AG10803 (cell line): ENCODE measurements at places on chromosomes 11 and 22.

- no peak for DNase-seq
Observed at GRCh38 chr22:19720150-19720827, 3.0 kb upstream of the GP1BB start.

GRCh38 chr11:113338730-113339129 is 24.3 kb downstream of the TTC12 start:
- no peak for DNase-seq

- DNase-seq: no peak
Observed at GRCh38 chr11:9689721-9690120, 25.8 kb downstream of the SWAP70 start.

- DNase-seq: peak; percentile 43
Observed at GRCh38 chr11:19954899-19955298, 205.4 kb downstream of the DBX1 start.

DNA sequence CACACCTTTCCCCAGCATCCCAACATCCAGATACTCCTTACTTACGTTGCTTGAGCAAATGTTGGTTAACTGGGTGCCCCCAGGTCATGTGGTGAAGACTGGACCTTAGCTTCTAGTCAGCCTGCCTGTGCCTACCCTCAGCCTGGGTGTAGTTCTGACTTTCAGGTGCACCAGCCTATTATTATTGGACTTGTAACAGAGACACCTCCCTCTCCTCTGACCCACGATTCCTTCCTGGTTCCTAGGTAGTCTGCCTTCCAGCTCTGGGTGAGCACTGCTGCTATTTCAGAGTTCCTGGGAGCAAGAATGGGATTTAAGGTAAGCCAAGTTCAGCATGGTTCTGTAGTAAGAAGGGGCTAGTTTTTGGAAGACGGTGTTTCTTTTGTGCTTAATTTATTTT is 138.2 kb downstream of the DSCAML1 start:
- no peak for DNase-seq

DNA sequence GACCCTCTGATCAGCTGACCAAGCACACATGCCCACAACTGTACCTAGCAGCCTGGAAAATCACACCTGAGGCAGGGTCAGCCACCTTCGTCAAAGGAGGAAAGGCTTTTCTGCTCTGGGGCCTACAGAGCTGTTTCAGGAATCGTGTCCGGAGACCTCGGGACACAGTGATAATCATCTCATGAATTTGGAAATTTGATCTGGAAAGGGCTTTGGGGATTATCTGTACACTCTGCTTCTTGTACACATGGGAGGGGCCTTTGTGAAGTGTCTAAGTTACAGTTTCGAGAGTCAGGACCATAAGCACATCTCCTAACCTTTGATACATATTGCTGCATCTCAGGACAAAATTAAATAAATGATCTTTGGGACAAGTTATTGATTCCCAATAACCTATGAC is 1421.2 kb upstream of the TENM4 start:
- DNase-seq: no peak

DNA sequence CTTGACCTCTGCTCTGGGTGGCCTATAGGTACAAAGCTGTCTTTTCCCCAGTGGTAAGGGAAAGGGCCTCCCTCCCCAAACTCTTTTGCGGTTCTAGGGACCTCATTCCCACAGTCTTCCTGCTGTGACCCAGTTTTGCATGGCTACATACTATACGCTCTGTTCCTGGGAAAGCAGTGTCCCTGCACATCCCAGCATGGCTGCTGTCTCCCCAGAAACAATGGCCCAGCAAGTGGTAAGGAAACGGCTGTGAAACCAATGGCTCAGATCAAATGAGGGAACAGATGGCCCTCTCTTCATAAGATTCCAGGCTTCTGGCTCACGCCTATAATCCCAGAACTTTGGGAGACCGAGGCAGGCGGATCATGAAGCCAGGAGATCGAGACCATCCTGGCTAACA is 41.1 kb downstream of the RPL27A start:
- no peak for DNase-seq

- peak; percentile 43 for DNase-seq
Observed at GRCh38 chr11:124669193-124669592, 4.3 kb downstream of the SIAE start.

DNA sequence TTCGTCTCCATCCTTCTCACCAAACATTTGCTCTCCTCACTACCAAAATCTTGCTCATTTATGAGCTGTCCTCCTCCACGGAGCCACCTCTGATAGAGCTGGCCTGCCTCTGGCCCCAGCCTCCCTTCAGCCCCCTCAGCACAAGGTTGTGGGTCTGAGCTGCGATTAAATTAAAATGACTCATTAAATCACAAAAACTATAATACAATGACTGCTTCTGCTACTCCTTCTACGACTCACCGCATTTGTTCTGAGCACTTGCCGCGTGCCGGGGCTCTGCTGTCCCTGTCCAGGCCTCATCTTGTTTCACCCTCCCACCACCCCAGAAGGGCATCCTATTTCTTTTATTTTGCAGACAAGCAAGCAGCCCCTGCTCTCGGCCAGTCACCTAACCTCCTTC is 49.2 kb upstream of the TIMP3 start:
- no peak for DNase-seq

DNA sequence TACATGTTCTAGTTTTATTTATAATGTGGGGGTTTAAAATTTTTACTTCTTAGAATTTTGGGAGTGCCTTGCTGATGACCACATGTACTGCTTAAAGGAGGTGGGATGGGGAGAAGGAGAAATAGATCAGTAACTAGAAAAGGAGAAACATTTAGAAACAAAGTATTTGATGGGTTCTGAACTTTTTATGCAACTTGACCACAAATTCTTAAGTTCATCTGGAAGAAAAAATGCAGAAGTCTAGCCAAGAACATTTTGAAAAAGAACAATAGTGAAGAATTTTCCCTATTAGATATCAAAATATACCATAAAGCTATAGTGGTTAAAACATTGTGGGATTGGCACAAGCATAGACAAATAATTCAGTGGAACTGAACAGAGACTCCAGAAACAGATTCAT is 73.3 kb upstream of the AMPD3 start:
- peak; percentile 95 for DNase-seq

- no peak for DNase-seq
Observed at GRCh38 chr11:36508743-36509142, 1.3 kb downstream of the TRAF6 start.

GRCh38 chr11:118606157-118606843 is 1.1 kb upstream of the PHLDB1 start:
- DNase-seq: no peak

DNA sequence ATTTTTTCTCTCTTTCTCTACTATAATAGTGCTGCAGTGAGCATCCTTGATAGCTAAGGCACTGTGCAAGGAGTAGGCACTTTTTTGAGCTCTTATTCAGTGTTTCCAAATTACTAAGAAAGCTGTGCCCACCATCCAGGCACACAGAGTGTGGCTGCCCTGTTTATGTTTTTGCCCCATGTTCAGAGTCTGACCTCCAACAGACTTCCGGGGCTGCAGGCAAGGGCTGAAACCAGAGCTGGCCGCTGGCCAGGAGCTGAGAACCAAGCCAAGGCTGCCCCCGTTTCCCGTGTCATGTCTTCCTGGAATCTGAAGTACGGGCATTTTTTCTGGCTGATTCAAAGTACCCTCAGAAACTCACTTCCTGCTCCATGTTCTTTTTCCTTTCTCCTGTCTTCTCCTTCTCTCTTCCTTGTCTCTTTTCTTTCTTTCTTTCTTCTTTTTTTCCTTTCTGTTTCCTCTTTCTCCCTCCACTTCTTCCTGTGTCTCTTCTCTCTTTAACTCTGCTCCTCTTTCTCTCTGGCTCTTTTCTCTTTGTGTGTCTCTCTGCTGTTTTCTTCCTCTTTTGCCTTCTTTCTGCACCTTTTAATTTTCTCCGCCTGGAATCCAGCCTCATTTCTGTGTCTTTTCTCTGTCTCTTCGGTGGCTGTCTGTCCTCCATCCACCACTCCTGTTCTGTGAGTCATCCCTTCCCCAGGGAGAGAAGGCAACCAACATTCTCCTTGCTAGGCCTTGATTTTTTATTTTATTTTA is 17.0 kb upstream of the KCTD14 start:
- DNase-seq: peak; percentile 88

DNA sequence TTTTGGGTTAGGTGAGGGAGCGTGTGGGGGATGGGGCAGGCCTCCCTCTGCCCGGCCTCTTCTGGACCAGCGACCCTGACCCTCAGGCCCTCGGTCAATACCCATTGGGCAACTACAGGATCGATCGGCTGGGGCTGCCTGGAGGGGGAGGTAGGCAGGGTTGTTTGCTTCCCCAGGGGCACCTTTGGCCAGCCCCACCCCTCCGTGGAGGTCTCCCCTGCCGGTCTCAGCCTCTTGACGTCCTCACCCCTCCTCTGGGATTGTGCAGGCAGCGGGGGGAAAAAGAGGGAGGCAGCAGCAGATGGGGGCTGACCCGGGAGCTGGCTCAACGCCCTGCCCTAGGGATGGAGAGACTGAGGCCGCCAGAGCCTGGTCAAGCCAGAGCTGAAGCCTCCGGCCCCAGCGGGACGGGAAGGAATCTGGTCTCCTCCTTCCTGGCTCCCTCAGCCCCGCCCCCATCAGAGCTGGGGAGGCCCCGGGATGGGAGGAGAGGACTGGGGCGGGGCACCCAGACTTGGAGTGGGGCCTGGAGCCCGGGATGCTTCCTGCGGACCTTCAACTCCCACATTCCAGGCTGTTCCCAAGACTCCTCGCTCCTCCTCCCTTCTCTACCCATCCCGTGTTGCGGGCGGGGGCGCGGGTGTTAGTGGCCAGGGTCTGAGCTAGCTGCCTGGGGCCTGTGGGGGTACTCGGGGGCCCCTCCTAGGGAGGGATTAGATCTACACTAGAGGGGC is 14.4 kb upstream of the CDC42EP1 start:
- peak; percentile 96 for DNase-seq

DNA sequence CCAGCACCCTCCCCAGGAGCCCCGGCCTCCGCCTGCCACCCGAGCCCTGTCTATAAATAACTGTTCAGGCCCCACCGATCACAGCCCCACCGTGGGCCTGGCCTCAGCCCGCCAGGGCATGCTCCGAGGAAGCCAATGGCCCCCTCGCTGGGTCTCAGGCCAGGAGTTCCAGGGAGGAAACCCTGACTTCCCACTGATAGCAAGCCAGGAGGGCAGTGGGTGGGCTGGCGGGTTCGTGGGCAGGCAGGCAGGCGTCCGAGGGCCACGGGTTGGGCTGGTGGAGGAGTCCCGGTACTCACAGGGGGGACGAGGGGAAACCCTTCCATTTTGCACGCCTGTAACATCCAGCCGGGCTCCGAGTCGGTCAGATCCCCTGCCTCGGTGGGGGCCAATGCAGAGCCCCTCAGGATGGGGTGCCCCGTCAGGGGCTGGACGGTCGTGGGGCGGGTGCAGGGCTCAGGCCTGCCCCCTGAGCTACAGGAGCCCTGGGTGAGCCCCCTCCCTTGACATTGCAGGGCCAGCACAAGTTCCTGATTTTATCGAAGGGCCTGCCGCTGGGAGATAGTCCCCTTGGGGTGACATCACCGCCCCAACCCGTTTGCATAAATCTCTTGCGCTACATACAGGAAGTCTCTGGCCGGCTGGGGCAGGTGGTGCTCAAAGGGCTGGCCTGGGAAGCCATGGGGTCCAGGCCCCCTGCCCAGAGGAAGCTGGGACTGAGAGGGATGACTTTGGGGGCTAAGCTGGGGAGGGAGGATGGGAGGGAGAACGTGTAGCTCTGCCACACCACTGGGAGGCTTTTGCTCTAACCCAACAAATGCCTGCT is at the start of gene SPI1:
TSS of gene SPI1 (minus strand) at position 538 of the 826 bp plus-strand sequence. CDS start at position 344, 194 bp downstream.
- DNase-seq: no peak

DNA sequence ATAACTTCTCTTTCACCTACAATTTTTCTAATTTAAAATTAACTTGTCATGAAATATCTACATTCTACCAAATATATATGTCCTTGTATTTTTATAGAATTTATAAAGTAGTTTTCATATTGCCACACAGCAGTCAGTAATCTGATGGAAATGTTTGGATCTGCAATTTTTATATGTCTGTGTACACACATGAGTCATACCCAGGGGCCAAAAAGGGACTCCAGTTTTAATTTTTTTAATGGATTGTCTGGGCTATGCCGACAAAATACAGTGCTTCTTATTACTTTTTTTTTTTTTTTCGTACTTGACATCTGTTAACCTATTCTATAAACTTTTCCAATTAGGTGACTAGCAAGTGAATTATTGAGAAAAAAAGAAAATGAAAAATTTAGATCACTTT is 6.3 kb downstream of the GUCY1A2 start:
- no peak for DNase-seq

- no peak for DNase-seq
Observed at GRCh38 chr11:30458541-30458940, 127.6 kb downstream of the MPPED2 start.

- DNase-seq: no peak
Observed at GRCh38 chr22:49904040-49904369, 14.2 kb downstream of the ALG12 start.

DNA sequence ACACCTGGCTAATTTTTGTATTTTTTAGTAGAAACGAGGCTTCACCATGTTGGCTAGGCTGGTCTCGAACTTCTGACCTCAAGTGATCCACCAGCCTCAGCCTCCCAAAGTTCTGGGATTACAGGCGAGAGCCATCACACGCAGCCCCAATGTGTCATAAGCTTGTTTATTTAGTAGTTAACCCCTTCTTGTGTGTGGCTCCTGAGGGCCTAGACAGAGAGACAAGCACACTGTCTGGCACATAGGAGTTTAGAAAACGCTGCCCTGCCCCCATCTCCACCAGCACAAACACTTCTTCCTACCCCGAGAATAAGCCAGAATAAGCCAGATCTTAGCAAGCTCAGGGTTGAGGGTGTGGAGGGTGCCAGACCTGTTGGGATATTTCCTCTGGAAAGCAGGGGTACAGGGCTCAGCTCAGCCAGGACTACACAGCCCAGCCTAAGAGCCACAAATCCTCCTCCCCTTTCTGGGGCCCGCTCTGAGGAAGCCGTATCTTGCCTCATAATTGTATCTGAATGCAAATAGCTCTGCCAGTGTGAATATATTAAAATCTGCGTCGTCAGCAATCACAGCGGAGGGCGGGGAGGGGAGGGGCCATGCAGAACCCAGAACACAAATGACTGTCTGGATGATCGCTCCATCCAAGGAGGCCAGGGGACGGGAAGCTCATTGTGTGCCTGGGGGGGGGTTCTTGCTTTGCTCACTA is 247.3 kb downstream of the MN1 start:
- peak; percentile 50 for DNase-seq

GRCh38 chr11:2466869-2467694 is 22.3 kb downstream of the KCNQ1 start:
- no peak for DNase-seq

- no peak for DNase-seq
Observed at GRCh38 chr22:40220316-40221054, 42.8 kb downstream of the TNRC6B start.

DNA sequence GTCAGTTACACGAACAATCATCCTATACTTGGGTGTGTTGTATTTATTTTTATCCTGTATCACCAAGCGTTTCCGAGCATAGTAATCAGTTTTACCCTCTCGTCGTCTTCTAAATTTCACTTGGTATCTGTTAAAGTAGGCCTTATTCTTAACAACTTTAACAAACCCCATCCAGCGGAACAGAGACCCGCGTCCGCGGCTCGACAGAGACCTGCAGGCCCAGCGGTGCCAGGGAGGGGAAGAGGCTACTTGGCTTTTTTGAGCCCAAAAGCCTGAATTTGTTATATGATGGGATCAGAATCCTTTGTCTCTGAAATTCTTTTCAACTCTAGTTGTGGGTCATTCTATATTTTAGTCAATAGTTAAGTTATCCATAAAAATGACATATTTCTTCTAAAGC is 56.5 kb upstream of the A4GALT start:
- no peak for DNase-seq

GRCh38 chr11:128453444-128454336 is 133.7 kb downstream of the ETS1 start:
- DNase-seq: peak; percentile 97

GRCh38 chr11:12064954-12065280 is 45.5 kb upstream of the MICAL2 start:
- DNase-seq: no peak
